ENCODE measurements at places on chromosomes 3 and 15.

- no peak for DNase-seq
Observed at GRCh38 chr15:40872791-40873693, 992 bp downstream of the RHOV start.

DNA sequence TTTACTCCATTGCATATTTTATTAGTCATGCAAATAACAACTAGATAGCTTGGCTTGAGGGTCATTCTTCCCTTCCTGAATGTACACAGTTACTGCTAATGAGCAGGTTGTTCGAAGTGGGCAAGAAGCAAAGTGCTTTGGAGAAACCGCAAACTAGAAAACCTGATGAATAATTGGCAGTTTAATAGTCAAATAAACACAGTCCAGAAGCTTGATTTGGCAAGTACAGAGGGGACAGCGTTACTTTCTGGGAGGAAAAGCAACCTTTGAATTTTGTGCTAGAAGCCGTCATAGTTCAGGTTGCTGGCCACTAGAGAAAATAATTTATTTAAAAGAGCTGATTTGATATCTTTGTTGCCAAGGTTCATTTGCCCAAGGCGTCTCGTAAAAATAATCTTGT, 94.9 kb downstream of the MFSD1 start:
- no peak for DNase-seq

DNA sequence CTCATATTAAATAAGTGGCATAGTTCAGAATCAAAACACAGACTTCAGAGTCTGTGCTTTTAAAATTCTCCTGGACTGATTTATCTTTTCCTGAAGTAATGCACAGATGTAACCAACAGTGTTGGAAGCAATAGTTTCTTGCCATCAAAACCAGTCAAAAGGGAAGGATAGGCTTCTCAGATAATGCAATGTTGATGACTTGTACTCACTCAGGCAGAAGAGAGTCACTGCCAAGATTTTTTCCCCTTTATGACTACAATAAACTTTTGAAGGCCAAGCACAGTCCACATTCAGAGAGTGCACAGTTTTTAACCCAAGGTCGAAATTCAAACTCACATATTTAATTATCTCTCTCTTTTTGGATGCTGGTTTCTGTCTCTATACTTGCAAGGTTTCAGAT, 305.0 kb upstream of the SGO1 start:
- DNase-seq = no peak

- DNase-seq = no peak
Observed at GRCh38 chr15:55909036-55909811, 84.2 kb downstream of the NEDD4 start.

GRCh38 chr3:133412183-133413132, 12.6 kb downstream of the BFSP2 start:
- no peak for DNase-seq

- no peak for DNase-seq
Observed at GRCh38 chr15:92937901-92938300, 37.8 kb downstream of the CHD2 start.

DNA sequence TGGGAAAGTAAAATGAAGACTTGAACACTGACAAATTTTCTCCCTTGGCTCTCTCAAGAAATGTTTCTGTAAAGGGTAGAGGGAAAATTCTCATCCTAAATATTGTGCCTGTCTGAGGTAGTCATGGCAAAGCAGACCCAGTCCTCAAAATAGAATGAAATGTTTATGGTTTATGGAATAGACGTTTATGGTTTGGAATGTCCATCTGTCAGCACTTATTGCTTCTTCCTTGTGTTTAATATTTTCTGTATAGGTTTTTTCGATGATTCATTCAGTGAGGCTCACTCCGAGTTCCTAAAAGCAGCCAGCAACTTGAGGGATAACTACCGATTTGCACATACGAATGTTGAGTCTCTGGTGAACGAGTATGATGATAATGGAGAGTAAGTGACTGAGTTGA, 13.9 kb downstream of the ELL3 start:
- no peak for DNase-seq

GRCh38 chr3:143475981-143476380, 356.4 kb downstream of the CHST2 start:
- DNase-seq = no peak

GRCh38 chr3:158452334-158452733, 118.7 kb upstream of the MLF1 start:
- no peak for DNase-seq

GRCh38 chr15:95603802-95604201, 726.7 kb upstream of the NR2F2 start:
- DNase-seq = no peak
